ENCODE measurements at places on chromosomes 13 and 19. TPM values are rescaled to one million over a fixed set of nuclear protein-coding genes. Genes with fewer than 3 reads are reported as not detected.

DNA sequence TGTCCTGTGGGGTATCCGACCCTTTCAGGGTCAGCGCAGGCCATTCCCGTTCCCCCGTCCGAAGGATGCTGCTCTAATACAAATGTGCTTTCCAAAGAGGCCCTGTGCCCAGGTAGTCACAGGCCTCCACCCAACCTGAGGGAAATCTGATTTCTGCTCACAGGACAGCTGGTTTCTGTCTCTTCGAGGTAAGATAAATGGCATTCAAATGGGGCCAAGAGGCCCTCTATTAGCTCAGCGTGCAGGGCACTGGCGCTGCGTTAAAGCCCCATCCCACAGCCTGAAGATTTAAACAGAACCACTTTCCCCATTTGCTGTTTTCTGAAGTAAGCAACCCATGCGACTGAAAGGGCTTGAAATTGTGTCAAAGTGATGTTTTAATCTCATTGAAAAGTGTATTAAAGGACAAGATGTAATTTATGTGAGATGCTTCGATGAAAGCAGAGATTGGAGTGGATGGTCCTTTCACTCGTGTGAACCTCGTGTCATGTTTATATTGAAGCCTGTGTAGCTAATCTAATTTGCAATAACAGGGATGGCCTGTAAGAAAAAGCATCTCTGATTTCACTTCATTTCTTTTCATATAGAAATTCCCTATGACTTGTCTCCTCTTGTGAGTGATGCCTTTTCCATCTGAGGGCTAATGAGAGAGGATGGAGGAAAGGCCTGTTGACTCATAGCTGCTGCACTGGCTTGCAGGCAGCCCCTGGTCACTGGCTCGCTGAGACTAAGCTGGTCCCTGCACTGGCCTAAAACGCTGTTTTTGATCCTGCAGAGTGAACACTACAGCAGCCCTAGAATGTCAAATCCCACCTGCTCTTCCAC lies 7.3 kb upstream of the SOX1 start:
- DNase-seq: no peak

GRCh38 chr19:55042344-55042678 lies 4.2 kb upstream of the GP6 start:
- DNase-seq: no peak

GRCh38 chr19:55256562-55257460 lies 2.0 kb downstream of the PPP6R1 start:
- DNase-seq: no peak

- DNase-seq: no peak
Measured at GRCh38 chr19:17095141-17095919, 19.8 kb downstream of the MYO9B start.

DNA sequence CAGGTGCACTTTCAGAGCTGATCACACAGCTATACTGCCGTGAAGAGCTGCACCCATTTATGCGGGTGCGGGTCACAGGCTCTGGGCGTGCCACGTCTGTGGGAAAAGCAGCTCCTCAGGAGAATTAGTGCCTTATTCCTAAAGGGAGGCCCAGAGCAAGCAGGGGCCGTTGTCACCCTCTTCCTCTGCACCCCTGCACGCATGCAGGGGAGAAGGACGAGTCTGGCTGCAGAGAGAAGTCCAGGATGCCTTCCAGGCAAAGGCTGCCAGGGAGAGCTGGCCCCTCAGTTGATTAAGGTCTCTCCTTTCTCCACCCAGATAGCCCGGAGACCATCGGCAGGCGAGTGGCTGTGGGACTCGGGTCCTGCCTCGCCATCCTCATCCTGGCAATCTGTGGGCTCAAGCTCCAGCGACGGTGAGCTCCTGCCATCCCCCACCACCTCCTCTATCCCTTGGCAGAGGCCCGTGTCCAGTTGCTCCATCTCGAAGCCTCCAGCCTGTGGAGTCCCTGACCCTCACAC lies 3.1 kb upstream of the FFAR1 start:
- no peak for DNase-seq

DNA sequence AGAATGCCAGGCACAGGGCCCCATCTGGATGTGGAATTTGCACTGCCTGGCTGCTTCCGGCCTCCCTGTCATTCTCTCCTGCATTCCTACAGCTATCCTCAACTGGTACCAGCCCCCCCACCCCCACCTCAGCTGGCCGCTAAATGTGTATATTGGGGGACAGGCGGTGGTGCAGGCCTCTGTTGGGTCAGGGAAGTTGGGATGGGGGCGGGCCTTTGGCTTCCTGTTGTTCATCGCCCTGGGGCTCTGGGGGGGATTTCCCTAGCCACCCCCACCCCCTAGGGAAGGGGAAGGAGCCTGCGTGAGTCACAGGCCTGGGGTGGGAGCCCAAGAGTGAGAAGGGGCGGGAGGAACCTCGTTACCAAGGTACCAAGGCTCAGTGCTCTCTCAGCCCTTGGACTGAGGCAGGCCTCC lies 10.6 kb downstream of the POU2F2 start:
- DNase-seq: peak; percentile 98

The FFAR1 gene
- total RNA-seq: not detected

The LSR gene
- 0.23 TPM for total RNA-seq

The KLK11 gene
- total RNA-seq: not detected
